GM23338 (cell line): ENCODE measurements at places on chromosomes 4 and X. TPM values are rescaled to one million over a fixed set of nuclear protein-coding genes. Genes with fewer than 3 reads are reported as not detected.

Gene NALF2
- 8.0 and 10.5 TPM in 2 replicates for total RNA-seq

Gene PRDM8
- total RNA-seq = not detected in 2 replicates

Gene NPY2R
- 0.47 and 0.59 TPM in 2 replicates for total RNA-seq

Gene CCDC158
- 0.21 TPM in 1 of 2 replicates, not detected in the other for total RNA-seq

Gene CXorf49
- total RNA-seq = not detected in 2 replicates

Gene TMEM144
- 1.7 and 2.8 TPM in 2 replicates for total RNA-seq

Gene MAP7D2
- total RNA-seq = 0.90 and 0.97 TPM in 2 replicates

Gene SPATA18
- total RNA-seq = 2.5 and 4.2 TPM in 2 replicates

Gene TRO
- 52.2 and 53.4 TPM in 2 replicates for total RNA-seq

Gene CENPI
- total RNA-seq = 30.8 and 41.3 TPM in 2 replicates

Gene COX7B2
- total RNA-seq = not detected in 2 replicates

Gene GABRG1
- 0.58 and 1.6 TPM in 2 replicates for total RNA-seq

- H3K4me3 ChIP-seq = no peak overlapping the region
- H3K36me3 ChIP-seq = no peaks in the 10 kb centered on the region
- H3K4me1 ChIP-seq = peaks cover 8% of the 10 kb centered on the region
- peaks cover 37% of the 10 kb centered on the region for H3K27me3 ChIP-seq
These were observed 22.0 kb downstream of the MSX1 start for GRCh38 chr4:4881432-4881831.

DNA sequence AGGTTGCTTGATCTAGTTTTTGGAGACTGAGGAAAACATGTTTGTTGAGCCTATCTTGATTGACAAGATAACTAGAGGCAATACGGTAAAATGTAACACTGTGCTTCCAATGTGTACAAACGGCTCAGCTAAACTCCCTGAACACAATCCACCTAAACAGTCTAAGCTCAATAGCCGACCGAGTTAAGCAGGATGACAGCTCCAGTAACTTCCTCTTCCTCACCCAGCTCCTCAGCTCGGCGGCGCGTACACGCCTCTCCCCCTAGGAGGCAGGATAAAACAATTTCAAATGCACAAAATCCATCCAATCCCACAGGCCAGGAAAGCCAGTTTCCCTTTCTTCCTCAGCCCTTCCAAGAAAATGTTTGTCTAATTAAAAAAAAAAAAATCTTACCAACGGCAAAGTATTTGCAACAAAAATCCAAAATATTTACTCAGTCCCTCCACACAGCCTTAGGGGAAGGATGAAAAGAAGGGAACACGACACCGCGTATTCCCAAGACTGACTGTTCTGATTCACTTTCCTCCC is 1.0 kb downstream of the CNOT6L start:
- DNase-seq = peak; percentile 74
- H3K27ac ChIP-seq = no peak overlapping the region
- H3K4me1 ChIP-seq = peaks cover 12% of the 10 kb centered on the region
- H3K27me3 ChIP-seq = no peaks in the 10 kb centered on the region

GRCh38 chrX:79592259-79592658 is 225.1 kb upstream of the ITM2A start:
- no peaks in the 10 kb centered on the region for H3K36me3 ChIP-seq
- no peaks in the 10 kb centered on the region for H3K4me1 ChIP-seq
- H3K27me3 ChIP-seq = no peaks in the 10 kb centered on the region
- no peak overlapping the region for H3K27ac ChIP-seq
- no peak overlapping the region for H3K4me3 ChIP-seq

DNA sequence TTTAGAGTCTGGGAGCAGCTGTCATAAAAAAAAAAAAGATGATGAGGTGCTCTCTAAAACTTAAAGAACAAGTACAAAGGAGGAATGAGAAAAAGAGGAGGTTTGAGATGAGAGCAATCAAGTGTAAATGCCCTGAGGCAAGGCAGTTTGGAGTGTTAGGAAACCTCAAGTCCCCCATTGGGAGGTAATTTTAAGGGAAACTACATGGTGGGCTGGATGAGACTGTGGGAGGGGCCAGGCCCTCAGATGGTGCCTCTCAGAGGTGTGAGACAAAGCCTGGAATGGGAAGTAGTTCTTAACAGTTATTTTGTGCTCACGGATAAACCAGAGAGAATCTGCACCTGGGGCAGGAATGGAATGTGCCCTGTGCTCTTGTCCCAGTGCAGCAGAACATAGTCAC is 1.9 kb upstream of the MAGEB3 start:
- no peaks in the 10 kb centered on the region for H3K36me3 ChIP-seq
- H3K4me1 ChIP-seq = peaks cover 2% of the 10 kb centered on the region; the same call in 1 of the 2 replicates
- H3K27ac ChIP-seq = no peak overlapping the region

- no peaks in the 10 kb centered on the region for H3K36me3 ChIP-seq
- no peak overlapping the region for H3K4me3 ChIP-seq
- no peaks in the 10 kb centered on the region for H3K27me3 ChIP-seq
These were observed 5.0 kb downstream of the ARMCX5 start for GRCh38 chrX:102604327-102604726.

DNA sequence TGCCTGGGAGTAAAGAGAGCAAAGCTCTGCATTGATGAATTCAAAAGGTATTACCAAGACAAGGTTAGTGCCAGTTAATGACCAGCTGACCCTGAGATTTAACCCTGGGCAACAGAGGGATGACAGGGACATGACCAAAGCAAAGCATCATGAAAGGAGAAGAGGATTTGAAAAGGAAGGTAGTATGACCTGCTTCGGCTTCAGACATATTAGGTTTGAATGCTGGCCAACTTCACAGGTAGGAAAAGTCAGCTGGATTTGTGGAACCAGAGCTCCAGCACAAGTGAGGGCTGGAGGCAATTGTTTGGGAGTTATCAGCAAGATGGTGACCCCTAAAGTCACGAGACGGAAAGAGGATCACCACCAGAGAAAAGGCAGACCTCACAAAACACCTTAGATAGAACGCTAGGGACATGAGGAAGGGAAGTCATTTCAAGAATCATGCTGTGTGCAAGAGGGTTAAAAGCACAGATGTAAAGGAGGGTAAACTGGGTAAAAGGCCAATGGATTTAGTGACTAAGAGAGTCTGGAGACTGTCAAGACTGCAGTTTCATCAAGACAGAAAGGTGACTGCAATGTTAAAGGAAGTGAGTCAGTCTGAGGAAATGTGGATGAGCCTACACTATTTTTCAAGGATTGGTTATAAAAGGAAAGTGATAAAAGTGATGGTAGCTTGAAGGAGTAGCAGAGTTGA is 45.6 kb downstream of the SH3RF1 start:
- H3K36me3 ChIP-seq = no peaks in the 10 kb centered on the region
- H3K27ac ChIP-seq = no peak overlapping the region
- H3K4me1 ChIP-seq = peaks cover 11% of the 10 kb centered on the region; the same call in 1 of the 2 replicates
- DNase-seq = no peak

DNA sequence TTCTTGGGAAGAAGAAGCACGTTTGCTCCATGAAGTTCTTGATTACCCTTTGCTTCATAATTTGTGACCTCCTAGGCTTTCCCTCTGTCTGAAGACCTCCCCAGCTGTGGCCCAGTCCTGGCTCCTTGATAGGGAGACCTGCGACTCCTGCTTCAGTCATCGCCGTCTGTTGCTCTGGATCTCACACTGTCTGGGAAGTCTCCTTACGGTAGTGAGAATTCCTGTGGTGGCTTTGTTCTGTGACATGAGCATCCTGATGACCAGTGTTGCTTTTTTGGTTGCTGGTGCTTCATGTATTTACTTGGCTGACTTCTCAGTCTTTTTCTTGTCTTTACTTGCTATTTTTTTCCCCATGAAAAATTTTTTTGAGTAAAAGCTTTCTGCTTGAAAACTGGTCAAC is 44.2 kb downstream of the JADE1 start:
- H3K27me3 ChIP-seq = no peaks in the 10 kb centered on the region
- peaks cover 6% of the 10 kb centered on the region for H3K4me1 ChIP-seq
- no peak overlapping the region for H3K4me3 ChIP-seq
- no peak for DNase-seq
- H3K27ac ChIP-seq = peak overlapping the region; percentile 91

DNA sequence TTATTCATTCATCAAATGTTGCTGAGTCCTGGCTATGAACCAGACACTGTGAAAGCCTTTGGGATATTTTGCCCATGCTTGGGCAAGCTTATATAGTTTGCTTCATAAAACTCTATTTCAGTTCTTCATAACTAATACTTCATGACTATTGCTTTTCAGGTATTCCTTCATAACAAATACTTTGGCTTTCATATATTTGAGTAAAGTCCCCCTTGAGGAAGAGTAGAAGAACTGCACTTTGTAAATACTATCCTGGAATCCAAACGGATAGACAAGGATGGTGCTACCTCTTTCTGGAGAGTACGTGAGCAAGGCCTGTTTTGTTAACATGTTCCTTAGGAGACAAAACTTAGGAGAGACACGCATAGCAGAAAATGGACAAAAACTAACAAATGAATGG is 1.7 kb upstream of the AFP start:
- no peaks in the 10 kb centered on the region for H3K27me3 ChIP-seq
- no peaks in the 10 kb centered on the region for H3K36me3 ChIP-seq
- DNase-seq = peak; percentile 65

GRCh38 chr4:112075906-112076305 is 69.3 kb upstream of the FAM241A start:
- no peaks in the 10 kb centered on the region for H3K27me3 ChIP-seq
- no peak overlapping the region for H3K4me3 ChIP-seq
- no peak overlapping the region for H3K27ac ChIP-seq
- no peaks in the 10 kb centered on the region; the same call in 1 of the 2 replicates for H3K36me3 ChIP-seq

DNA sequence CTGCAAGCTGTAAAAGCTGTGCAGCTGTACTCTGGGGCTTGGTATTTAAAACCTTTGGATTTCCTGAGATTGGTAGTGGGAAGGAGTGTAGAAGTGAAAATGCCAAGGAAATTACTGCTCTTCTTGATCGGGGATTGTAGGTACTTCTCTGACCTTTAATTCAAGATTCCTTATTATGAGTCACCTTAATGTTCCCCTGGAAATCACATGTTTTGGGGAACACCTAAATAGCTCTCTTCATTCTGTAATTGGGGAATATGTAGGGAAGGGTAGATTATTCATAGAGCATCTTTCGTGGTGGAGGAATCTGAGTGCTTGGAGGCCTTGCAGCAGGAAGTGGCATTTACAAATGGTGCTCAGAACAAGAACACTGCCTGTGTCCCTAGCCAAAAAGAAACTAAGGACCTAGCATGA is 137.8 kb downstream of the UCHL1 start:
- no peak overlapping the region for H3K27ac ChIP-seq
- H3K4me1 ChIP-seq = peaks cover 10% of the 10 kb centered on the region
- H3K36me3 ChIP-seq = no peaks in the 10 kb centered on the region

DNA sequence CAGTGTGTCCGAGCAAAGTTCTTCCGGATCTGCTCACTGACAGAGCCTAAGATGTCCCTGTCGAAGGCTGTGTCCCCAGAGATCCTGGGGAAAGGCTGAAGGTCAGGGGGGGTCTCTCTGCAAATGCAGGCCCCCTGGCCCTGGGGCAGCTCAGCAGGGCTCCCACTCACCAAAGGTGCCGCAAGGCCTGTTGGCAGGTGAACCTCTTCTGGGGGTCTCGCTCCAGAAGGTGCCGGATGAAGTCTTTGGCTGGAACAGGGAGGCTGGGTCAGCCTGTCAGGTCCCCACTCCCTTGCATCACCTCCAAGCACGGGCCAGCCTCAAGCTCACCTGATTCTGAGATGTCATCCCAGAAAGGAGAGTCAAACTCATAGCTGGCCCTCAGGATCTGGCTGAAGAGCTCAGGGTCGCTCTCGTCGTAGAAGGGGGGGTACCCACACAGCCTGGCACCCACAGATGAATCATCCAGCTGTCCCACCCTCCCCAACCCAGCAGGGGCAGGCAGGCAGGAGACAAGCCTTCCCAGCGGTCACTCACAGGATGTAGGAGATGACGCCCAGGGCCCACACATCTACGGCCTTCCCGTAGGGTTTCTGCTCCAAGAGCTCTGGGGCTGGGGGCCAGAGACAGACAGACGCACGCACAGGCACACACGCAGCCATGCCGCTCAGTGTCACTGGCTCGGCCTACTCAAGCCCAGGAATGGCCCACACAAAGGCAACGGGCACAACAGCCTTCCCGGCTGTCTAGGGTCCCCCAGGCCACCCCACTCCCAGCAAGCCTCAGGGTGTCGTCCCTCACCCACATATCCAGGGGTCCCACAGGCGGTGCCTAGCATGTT is 2.6 kb downstream of the PNCK start:
- H3K4me3 ChIP-seq = no peak overlapping the region
- no peak overlapping the region for H3K27ac ChIP-seq
- no peaks in the 10 kb centered on the region for H3K36me3 ChIP-seq
- 0 out of 2 replicates have a peak, but pooled peaks cover 2% of the 10 kb centered on the region for H3K27me3 ChIP-seq
- DNase-seq = no peak

DNA sequence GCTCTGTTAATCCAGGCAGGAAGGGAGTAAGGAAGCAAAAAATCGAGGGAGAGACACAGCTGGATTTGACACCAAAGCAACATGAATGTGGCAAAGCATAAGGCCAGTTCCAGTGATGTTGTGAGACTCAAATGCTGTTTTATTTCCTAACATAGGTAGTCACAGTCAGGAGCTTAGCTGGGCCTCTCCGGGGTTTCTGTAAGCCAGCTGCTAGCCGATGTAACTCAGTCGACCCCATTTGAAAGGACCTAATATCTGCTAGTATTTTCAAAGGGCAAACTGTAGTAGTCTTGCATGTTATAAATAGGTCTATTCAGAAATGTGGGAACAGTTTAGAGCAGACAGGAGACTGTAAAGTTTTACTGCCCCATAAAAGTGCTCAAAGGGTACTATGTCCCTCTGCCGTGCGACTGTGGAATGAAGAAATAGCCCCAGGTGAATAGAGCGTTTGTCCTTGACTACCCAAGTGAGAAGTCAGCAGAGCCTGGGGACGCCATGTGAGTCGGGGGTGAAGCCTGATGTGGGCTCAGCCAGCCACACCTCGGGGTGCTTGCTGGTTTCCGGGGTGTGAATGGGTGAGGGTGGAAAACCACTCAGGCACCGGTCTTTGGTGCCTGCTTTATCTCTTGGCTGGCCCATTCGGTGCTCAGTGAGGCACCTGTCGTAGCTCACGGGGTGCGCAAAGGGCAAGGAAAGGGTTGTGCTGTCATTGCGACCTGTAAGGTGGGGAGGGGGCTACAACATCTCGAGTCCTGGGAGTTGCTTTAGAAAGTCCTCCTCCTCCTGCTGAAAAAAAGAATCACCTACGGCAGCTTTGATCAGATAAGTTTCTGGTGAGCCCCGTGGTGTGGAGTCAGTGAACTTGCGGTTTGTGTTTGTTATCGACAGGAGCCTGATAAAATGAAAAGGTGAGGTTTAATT is 745 bp downstream of the TRIM2 start:
- no peaks in the 10 kb centered on the region for H3K36me3 ChIP-seq
- H3K4me3 ChIP-seq = peak overlapping the region; percentile 64
- peak; percentile 63 for DNase-seq
- peaks cover 39% of the 10 kb centered on the region for H3K4me1 ChIP-seq

GRCh38 chr4:146900295-146900694 is 45.4 kb downstream of the TTC29 start:
- no peaks in the 10 kb centered on the region for H3K36me3 ChIP-seq
- no peak overlapping the region for H3K27ac ChIP-seq
- H3K27me3 ChIP-seq = no peaks in the 10 kb centered on the region
- H3K4me3 ChIP-seq = no peak overlapping the region

- H3K4me1 ChIP-seq = no peaks in the 10 kb centered on the region
- no peaks in the 10 kb centered on the region for H3K27me3 ChIP-seq
- H3K4me3 ChIP-seq = no peak overlapping the region
These were observed 54.5 kb downstream of the RAB40A start for GRCh38 chrX:103464774-103465117.

- peaks cover 9% of the 10 kb centered on the region; the same call in 1 of the 2 replicates for H3K36me3 ChIP-seq
- no peaks in the 10 kb centered on the region for H3K27me3 ChIP-seq
- no peak for DNase-seq
- no peak overlapping the region for H3K4me3 ChIP-seq
These were observed 86.8 kb downstream of the ZNF718 start for GRCh38 chr4:211033-211511.
